ENCODE measurements at places on chromosomes 12 and 14. TPM values are rescaled to one million over a fixed set of nuclear protein-coding genes. Genes with fewer than 3 reads are reported as not detected.
A peak's percentile ranks its signal among the peaks of the same experiment; 100 is the strongest.

DNA sequence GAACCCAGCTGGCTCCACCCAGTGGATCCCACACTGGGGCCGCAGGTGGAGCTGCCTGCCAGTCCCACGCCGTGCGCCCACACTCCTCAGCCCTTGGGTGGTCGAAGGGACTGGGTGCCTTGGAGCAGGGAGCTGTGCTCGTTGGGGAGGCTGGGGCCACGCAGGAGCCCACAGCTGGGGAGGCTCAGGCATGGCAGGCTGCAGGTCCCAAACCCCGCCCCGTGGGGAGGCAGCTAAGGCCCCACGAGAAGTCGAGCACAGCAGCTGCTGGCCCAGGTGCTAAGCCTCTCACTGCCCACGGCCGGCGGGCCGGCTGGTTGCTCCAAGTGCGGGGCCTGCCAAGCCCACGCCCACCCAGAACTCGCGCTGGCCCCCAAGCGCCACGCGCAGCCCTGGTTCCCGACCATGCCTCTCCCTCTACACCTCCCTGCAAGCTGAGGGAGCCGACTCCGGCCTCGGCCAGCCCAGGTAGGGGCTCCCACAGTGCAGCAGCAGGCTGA is 56.2 kb downstream of the ANO2 start:
- H3K4me3 ChIP-seq: no peak overlapping the region
- DNase-seq: no peak
- no peak overlapping the region for H3K27ac ChIP-seq
- no peaks in the 10 kb centered on the region for H3K36me3 ChIP-seq
- H3K27me3 ChIP-seq: peaks cover 10% of the 10 kb centered on the region

DNA sequence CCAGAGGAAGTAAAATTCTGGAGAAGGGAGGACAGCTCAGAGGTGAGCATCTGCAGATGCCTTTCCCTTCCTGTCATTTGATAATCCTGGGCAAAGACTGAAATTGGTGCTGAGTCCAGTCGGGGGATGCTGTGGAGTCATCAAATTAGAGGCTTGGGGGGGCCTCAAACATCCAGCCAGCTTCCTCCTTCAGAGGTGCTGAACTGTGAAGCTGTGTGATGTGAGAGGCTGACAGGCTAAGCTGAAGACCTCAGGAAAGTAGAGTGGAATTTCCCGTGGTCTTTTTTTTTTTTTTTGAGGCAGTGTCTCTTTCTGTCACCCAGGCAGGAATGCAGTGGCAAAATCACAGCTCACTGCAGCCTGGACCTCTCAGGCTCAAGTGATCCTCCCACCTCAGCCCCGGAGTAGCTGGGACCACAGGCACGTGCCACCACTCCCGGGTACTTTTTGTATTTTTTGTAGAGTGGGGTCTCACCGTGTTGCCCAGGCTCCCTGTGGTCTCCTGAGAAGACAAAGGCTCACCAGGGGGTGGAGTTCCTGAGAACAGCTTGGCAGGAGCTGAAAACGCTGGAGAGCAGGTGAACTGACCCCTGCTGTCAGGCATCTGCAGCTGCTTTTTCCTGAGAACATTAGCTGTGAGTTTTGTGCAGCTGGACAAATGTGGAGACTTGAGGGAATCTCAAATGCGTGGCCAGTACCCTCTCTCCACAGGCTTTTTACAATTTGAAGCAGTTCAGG is 6.1 kb upstream of the TCL1B start:
- H3K27ac ChIP-seq: no peak overlapping the region
- no peaks in the 10 kb centered on the region for H3K4me1 ChIP-seq
- no peaks in the 10 kb centered on the region for H3K36me3 ChIP-seq
- no peaks in the 10 kb centered on the region for H3K27me3 ChIP-seq
- no peak for DNase-seq
- H3K4me3 ChIP-seq: no peak overlapping the region

DNA sequence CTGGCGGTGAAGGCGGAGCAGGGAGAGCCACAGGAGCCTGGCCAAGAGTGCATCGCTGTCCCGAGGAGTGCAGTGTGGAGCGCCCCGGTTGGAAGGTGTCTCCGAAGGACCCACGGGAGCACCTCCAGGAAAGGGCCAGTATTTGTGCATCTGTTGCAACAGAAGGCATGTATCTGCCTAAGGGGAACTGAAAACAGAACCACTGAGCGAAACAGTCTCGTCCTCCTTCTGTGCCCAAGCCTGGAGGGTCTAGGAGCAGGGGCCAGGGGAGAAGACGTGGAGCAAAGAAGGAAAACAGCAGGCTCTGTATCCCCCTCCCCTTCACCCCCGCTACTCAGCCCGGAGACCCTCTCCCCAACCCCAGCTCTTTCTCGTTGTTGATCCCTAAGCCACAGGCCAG is 5.3 kb upstream of the LRRC10 start:
- no peak overlapping the region for H3K4me3 ChIP-seq
- H3K4me1 ChIP-seq: no peaks in the 10 kb centered on the region
- no peak overlapping the region for H3K27ac ChIP-seq
- H3K27me3 ChIP-seq: no peaks in the 10 kb centered on the region

- no peak overlapping the region for H3K4me3 ChIP-seq
- DNase-seq: no peak
- no peaks in the 10 kb centered on the region for H3K4me1 ChIP-seq
- no peak overlapping the region for H3K27ac ChIP-seq
These were observed 190.6 kb downstream of the TMX1 start for GRCh38 chr14:51430633-51431032.

DNA sequence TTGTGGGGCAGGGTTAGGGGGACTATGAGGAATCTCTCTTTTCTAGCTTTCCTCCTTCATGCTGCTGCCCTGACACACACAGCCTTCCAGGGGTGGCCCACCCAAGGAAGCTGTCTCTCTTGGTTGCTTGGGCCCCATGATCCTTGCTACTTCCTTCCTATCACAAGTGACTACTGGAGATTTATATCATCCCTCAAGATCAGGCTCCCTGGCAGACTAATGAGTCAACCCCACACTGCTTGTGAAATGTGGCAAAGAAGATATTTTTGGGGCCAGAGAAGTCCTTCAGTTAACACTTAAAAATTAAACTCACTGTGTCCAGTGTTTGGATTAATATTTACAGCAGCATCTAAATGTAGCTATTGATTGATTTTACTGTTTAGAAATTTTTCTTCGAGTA is 1.5 kb downstream of the OR4E1 start:
- no peak for DNase-seq
- no peak overlapping the region for H3K4me3 ChIP-seq
- no peaks in the 10 kb centered on the region for H3K27me3 ChIP-seq
- H3K4me1 ChIP-seq: no peaks in the 10 kb centered on the region
- H3K27ac ChIP-seq: no peak overlapping the region

DNA sequence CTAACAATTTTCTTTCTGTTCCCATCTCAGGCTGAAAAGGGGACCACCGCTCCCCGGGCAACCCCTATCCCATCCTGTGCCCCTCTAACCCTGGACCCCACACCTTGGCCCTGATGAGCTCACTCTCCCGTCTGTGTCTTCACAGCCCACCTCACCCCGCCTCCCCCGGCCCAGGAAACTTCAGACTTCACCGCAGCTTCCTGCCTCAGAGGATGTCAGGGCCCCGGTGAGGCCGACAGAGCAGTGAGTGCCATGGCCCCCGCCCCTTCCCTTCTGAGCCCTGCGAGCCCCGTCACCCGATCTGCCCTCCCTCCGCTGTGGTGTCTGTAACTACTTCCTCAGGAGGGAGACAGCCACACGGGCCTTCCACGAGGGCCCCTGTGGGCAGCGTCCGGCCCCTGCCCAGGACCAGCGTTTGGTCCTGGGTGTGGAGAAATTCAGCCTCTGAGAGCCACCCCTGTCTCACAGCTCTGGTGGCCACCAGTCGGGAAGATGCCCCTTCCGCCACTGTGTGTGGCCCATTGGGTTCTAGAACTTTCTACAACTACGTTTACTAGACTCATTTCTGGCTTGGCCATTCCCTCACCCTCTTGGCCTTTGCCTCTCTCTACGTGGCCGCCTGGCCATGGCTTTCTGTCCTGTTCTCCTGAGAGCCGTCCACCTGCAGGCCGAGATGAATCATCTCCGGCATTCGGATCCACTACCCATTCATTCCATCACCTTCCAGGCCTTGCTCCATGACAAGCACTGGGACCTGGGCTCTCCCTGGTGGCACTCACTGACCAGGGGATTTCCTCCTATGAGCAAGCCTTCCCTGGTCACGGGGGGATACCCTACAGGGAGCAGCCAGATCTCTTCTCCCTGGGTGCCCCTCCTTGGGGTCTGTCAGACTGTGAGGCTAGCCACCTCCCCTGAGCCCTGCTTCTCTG is 3.4 kb downstream of the RHOF start:
- peak overlapping the region; percentile 42 for H3K4me3 ChIP-seq
- H3K4me1 ChIP-seq: peaks cover 87% of the 10 kb centered on the region
- no peak for DNase-seq
- H3K27me3 ChIP-seq: no peaks in the 10 kb centered on the region

DNA sequence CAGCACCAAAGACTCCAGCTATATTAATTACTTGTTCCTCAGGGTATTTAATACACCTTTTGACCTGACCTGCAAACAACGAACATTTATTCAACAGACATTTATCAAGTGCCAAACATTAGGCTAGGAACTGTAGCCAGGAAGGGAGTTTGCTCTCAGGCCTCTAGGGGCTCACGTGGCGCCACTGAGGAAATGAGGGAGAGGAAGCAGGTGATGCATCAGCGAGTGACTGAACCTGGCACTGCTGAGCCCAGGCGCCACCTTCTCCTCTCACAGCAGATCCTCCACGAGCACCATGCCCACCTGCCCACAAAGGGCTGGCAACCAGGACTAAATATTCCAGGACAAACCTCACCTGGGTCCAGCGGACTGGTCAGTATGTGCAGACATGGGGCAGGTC is 50.2 kb downstream of the SETD3 start:
- no peak overlapping the region for H3K4me3 ChIP-seq
- H3K27me3 ChIP-seq: no peaks in the 10 kb centered on the region
- no peaks in the 10 kb centered on the region for H3K4me1 ChIP-seq
- H3K27ac ChIP-seq: no peak overlapping the region
- DNase-seq: no peak

DNA sequence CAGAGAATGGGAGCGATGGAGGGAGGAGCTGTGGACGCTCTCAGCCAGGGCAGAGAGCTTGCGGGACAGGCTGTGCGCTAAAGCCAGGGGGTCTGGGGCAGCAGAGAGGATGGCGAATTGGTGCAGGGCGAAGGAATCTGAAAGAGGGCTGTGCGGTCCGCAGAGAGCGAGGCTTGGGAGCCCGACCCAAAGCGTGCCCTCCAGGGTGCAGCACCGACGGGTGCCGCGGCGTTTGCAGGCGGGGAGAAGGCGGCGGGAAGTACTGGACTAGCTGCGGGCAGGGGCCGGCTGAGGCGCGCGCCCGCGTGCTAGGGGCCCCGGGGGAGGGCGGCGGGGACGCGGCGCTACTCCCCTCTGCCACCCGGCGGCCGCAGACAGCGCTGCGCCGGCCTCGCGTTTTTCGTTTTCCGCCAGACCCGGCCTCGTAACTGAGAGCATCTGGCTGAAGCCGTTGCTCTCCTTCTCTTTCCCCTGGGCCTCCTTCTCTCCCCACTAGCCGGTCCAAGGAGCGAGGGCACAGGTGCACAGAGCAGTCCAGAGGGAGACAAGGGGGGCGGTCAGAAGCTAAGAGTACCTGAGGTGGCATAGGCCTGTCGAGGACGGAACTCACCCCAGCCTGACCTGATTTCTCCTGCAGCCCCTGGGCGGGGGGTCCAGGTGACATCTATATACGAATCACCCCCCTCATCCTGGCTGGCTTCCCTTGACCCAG is 24.9 kb downstream of the SLC6A12 start:
- no peaks in the 10 kb centered on the region for H3K36me3 ChIP-seq
- no peak overlapping the region for H3K27ac ChIP-seq
- no peak overlapping the region for H3K4me3 ChIP-seq
- peaks cover 22% of the 10 kb centered on the region for H3K27me3 ChIP-seq
- no peaks in the 10 kb centered on the region for H3K4me1 ChIP-seq

DNA sequence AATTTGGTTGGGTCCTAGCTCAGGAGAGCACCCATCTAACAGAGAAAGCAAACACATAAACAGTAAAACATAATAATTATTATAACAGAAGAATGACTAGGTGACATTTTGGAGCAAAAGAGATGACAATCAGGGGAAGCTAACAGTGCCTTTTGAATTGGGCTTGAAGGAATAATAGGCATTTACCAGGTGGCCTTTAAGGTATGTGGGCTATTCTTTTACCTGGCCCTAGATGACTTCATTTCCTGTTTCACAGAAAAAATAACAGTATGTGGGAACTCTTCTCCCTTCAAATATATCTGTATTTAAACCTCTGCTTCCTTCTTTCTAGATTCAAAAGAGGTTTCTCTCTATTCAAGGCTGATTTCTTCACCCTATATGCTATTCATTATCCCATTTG is 3.8 kb downstream of the IRAK4 start:
- H3K27me3 ChIP-seq: no peaks in the 10 kb centered on the region
- no peak for DNase-seq
- no peak overlapping the region for H3K4me3 ChIP-seq

GRCh38 chr12:45309836-45310626 is 94.1 kb downstream of the ANO6 start:
- no peaks in the 10 kb centered on the region for H3K27me3 ChIP-seq
- no peaks in the 10 kb centered on the region for H3K4me1 ChIP-seq
- no peak overlapping the region for H3K27ac ChIP-seq
- H3K4me3 ChIP-seq: no peak overlapping the region
- peaks cover 3% of the 10 kb centered on the region for H3K36me3 ChIP-seq

DNA sequence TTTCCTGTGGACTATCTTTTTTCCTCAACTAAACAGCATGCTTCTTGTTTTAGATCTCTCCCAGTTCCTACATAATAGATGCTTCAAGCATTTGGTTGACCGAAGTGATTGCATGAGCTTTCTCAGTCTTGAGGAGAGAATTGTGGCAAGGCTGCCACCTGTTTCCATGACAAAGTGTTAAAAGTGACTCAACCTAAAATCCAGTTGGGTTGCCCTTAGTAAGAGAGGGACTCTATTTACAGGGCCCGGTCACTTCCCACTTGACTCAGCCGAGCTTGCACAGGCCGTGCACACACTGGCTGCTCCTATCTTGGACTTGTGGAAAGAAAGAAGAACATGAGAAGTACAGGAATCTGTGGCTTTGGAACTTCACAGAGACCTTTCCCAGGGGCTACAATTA is 2.1 kb upstream of the B4GALNT3 start:
- no peak overlapping the region for H3K4me3 ChIP-seq
- H3K27me3 ChIP-seq: peaks cover 46% of the 10 kb centered on the region
- H3K36me3 ChIP-seq: no peaks in the 10 kb centered on the region
- peaks cover 10% of the 10 kb centered on the region for H3K4me1 ChIP-seq
- no peak for DNase-seq

The POTEG gene
- not detected for total RNA-seq

The TESPA1 gene
- 66.9 TPM for total RNA-seq

The SLC7A7 gene
- 10.7 TPM for total RNA-seq

The DLGAP5 gene
- 67.6 TPM for total RNA-seq

The BRF1 gene
- total RNA-seq: 14.7 TPM
